ENCODE measurements at places on chromosomes 1 and 21.

DNA sequence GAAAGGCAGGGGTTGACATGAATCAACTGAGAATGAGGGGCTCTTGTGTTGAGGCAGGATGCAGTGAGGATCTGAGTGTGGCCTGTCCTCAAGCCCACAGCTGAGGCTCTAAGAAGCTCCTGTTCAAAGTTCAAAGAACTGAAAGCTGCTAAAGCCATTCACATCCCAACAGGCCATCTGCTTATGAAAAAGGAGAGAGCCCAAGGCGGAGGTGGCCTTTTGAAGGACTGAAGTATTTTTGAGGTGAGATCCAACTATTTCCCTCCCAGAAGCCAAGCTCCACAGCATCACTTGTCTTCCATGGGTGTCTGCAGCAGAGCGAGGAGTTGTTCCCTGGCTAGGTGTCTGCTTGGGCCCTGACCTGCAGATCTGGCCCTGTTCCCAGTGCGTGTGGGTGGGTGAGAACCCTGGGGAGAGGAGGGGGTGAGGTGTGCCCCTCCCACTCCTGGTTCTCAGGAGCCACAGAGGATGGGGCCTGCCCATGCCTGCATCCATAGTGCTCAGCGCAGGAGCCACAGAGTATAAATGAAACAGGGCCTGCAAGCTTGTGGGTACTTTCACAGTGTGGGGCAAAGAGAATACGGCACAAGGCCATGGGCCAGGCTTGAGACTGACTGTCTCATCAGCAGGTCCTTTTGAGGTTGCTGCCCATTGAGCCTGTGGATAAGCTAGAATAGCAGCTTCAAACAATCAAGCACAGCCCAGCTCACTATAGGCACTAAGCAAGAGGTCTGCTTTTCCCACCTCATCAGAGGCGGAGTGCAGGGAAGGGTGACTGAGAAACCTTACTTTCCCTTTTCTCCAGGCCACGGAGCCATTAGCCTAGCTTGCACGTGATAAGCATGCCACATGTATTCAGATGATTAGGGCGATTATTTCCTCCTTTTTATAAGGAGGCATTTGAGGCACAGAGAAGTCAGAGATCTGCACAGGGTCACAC, 15.7 kb downstream of the REG4 start:
- no peak for DNase-seq

DNA sequence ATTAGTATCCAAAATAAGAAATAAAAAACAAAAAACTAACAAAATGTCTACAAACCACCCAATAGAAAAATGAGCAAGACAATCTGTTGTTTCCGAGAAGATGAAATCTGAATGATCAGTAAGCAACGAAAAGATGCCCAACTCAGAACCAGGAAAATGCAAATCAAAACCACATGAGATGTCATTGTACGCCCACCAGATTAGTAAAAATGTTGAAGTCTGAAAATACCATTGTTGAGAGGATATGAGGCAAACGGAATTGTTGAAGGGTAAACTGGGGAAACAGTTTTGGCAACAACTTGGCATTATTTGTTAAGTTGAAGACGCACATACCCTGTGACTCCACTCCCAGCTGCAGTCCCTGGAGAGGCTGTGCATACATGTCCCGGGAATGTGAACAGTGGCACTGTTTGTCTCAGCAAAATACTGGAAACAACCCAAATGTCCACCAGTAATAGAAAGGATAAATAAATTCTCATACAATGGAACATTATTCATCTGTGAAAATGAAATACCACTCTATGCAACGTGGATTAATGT, 10.6 kb downstream of the ZBTB17 start:
- no peak for DNase-seq

DNA sequence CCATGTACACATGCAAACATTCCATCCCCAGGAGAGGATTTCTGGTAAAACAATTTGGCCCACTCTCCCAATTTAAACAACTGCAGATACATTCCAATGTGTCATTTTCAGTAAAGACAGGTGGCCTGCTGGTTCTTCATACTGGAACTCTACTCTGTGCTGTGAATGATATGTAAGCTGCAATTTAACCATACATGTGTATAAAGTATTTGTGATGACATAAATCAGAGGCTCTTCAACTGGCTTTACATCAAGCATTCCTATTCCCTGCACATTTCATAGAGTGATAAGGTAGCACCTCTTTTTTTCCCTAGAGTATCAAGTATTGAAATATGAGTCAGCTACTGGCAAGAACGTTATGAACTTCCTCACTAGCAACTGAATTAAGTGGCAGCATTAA, 649.5 kb upstream of the ADGRL2 start:
- DNase-seq, result no peak

DNA sequence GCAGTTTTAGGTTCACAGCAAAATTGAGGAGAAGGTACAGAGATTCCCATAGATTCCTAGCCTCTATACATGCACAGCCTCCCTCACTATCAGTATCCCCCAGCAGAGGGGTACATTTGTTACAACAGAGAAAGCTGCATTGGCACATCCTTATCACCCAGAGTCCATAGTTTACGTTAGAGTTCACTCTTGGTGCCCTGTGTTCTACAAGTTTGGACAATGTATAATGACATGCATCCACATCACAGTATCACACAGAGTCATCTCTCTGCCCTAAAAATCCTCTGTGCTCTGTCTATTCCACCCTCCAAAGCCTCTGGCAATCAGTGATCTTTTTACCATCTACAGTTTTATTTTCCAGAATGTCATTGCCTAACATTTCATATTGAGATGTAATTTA, 22.3 kb upstream of the RGS16 start:
- DNase-seq, result no peak

GRCh38 chr1:212713465-212714136, 14.0 kb upstream of the BATF3 start:
- no peak for DNase-seq

DNA sequence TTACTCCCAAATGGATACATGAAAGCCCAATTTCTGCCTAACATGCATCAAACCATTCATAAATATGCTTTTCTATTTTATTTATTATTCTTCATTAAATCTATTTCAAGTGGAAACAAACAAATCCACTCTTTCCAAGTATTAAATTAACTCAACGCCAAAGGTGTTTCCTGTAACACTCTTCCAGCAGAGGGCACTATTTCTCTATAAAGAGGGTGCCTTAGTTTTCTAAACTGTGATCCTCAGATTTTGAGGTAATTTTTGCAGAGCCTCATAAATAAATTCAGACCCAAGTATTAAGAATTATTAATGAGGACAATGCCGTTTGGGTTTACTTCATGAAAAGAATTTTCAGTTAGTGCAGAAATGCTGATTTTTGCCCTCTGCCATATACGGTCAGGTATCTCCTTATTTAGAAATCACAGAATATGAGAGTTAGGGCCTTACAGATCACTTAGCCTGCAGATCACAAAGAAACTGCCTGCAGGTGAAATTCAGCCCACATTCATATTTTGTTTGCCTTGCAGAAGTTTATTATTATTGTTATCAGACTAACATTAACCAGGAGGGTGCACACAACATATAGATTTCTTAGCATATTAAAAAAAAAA, 40.1 kb upstream of the MYSM1 start:
- DNase-seq, result no peak

DNA sequence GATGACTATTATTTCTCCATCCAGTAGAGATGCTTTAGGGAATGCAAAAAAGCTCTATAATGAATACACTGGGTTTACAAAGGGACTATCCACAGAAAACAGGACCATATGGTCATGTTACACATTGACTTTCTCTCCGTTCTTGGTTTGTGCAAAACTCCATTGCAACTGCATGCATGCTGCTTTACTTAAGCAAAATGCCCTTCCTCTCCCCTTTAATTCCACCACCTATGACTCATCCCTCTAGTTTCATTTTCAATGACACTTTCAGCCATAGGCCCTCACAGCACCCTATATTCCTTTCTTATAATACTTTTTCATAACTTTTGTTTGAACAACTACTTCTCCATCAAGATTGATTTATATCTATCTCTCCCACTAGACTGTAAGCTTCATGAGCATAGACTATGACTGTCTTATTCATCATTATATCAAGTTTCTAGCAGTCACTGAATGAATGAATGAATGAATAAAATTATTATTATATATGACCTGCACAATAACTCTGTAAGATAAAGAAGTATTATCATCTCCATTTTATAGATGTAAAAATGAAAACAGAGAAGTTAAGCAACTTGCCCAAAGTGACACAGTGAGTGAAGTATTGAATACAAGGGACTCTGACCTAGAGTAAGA, 248.9 kb downstream of the PLPP3 start:
- DNase-seq, result no peak

DNA sequence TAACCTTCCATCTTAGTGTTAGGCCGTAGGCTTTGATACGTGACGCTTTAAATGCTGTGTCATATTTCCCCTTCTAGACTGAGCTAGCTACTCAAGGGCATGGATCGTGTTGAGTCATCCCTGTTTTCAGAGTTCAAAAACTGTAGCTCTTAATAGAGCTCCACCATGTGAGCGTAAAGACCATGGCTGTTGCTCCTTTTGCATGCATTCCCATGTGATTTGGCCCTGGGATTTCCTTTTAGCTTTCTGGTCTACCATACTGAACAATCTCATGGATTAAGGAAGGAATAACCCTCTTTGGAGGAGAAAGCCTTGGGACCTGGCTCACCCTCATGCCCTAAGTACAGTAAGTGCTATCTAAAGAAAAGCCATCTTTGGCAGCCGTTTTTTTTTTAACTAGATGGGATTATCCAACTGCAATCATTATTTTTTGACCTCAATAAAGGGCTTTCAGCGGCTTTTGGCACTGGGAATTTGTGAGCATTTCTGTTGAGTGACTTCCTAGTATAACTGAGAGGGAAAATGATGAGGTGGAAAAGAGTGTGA, 76.6 kb downstream of the PLPP3 start:
- DNase-seq, result no peak

DNA sequence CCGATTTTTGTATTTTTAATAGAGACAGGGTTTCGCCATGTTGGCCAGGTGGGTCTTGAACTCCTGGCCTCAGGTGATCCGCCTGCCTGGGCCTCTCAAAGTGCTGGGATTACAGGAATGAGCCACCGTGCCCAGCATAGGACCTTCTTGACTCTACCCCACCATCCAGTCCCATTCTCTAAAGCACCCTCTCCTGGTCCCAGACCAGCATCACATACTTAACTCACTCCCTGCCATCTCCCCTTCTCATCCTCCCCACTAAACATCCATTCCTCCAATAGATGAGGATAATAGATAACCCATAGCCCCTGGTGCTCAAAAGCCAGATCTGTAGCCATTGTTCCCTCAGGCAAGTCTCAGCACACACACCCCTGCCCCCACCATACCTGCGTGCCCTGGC, 2.1 kb downstream of the ENTREP3 start:
- DNase-seq, result no peak

- DNase-seq, result no peak
Observed at GRCh38 chr1:240395336-240395735, 216.6 kb downstream of the GREM2 start.

GRCh38 chr1:1987142-1987510, 16.5 kb downstream of the CFAP74 start:
- no peak for DNase-seq

Measured in activated effector memory CD4-positive, alpha-beta T cell treated with Interleukin-2 at 50 U/mL for 16 hours (primary cell).